ENCODE measurements at places on chromosomes 3 and 15.

DNA sequence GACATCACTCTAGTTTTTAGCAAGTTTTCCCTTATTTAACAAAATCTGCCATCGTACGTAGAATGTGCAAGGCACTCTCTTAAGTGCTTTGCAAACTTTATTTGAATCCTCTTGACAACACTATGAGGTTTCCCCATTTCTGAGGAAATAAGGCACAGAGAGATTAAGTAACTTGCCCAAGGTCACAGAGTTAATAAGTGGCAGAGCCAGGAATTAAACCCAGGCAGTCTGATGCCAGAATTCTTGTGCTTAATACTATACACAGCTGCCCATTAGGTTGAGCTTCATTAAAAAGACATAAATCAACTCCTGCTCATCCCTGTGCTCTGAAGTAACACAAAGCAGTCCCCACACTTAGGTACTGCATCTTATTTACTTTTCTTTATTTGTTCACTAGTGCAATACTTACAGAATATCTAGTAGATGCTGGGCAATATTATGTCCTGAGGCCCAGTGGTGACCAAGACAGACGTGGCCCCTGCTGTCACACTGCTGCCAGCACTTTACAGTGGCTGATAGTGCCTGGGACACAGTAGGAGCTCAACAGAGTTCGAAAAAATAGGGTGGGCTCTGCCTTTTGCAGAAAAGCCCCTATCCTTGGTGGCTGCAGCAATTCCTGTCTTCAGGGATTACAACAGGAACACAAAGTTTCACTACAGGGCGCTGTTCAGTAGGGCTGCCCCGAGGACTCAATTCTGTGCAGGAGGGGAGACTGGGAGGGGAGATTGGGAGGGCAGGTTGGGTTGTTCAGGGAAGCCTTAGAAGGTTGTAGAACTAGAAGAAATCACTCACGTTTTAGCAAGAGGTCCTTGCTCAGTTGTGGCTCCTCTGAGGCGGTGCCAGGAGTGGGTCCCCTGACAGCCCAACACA lies 138.3 kb upstream of the TPM1 start:
- DNase-seq: no peak

GRCh38 chr3:77427528-77427927 lies 387.6 kb downstream of the ROBO2 start:
- DNase-seq: no peak

DNA sequence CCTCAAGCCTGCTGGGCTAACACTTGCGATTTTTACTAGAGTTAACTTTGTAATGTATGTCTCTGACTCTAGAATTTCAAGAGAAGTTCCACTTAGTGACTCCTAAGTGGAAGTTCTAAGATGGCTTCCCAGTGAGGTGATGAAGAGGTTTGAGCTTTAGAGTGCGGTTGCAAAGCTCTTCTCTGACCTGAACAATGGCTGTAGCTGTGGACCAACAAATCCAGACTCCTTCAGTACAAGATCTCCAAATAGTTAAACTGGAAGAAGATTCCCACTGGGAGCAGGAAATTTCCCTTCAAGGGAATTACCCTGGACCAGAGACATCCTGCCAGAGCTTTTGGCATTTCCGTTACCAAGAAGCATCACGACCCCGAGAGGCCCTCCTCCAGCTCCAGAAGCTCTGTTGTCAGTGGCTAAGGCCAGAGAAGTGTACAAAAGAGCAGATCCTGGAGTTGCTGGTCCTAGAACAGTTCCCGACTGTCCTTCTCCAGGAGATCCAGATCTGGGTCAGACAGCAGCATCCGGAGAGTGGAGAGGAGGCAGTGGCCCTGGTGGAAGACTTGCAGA lies 22.3 kb downstream of the WDR73 start:
- DNase-seq: no peak

- DNase-seq: no peak
These were observed 42.9 kb upstream of the ARPP21 start for GRCh38 chr3:35596335-35596995.

- DNase-seq: no peak
These were observed 47.1 kb upstream of the CADPS start for GRCh38 chr3:62922326-62922725.
